ENCODE measurements at places on chromosomes 11 and 22.

DNA sequence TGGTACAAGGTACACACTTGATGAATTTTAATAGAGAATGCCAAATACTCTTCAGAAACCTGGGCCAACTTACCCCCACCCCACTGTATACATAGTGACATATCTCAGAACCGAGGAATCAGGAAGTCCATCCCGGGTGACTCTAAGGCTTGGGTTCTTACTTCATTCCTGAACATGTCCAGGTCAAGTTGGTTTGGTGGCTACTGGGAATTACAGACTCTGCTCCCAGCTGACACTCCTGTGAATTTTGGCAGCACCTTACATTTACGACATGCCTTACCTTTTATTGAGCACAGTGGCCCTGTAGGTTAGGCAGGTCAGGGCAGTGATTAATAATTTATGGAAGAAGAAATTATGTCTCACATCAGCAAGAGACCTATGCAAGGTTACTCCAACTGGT lies 70.1 kb upstream of the LDLRAD3 start:
- no peak for DNase-seq

GRCh38 chr11:69825037-69825834 lies 6.0 kb upstream of the FGF3 start:
- DNase-seq, result no peak

DNA sequence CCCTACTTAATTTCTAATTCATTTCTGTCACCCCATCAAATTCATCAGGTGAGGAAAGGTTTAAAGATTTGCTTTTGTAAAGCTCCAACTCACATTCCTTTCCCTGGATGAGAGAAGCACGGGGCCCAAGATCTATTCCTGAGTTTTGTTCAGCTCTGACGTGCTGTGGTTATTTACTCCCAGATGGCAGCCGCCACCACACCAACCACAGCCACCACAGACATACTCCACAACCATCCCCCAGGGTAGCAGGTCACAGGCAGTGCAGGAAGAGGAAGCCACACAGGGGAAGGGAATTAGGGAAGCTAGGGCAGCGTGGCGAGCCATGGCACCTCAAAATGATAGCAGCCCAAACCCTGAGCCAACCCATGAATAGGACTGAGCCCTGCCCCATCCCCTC lies 63.5 kb upstream of the CSNK2A3 start:
- DNase-seq, result no peak

DNA sequence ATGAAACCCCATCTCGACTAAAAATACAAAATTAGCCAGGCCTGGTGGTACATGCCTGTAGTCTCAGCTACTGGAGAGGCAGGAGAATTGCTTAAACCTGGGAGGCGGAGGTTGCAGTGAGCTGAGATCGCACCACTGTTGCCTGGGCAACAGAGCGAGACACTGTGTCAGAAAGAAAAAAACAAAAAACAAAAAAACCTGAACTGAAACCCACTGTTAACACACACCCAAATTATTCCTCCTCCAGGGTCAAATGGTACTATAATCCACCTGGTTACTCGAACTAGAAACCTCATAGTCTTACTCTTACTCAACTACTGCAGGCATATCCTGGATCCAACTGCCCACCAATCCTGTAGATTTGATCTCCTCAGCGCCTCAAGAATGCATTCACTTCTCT lies 35.5 kb downstream of the USP28 start:
- no peak for DNase-seq

- DNase-seq, result no peak
Measured at GRCh38 chr11:64713016-64713707, 9.8 kb downstream of the NRXN2 start.

GRCh38 chr11:65292890-65293289 lies 21.8 kb upstream of the CDC42EP2 start:
- no peak for DNase-seq

- DNase-seq, result no peak
Measured at GRCh38 chr11:94583213-94583865, 16.2 kb downstream of the PIWIL4 start.

- peak; percentile 1 for DNase-seq
Measured at GRCh38 chr11:3109921-3110706, 52.9 kb upstream of the CARS1 start.

GRCh38 chr11:8242499-8243280 lies 21.0 kb downstream of the LMO1 start:
- DNase-seq, result no peak

GRCh38 chr11:67422891-67423290 lies 5.4 kb upstream of the RPS6KB2 start:
- DNase-seq, result no peak

DNA sequence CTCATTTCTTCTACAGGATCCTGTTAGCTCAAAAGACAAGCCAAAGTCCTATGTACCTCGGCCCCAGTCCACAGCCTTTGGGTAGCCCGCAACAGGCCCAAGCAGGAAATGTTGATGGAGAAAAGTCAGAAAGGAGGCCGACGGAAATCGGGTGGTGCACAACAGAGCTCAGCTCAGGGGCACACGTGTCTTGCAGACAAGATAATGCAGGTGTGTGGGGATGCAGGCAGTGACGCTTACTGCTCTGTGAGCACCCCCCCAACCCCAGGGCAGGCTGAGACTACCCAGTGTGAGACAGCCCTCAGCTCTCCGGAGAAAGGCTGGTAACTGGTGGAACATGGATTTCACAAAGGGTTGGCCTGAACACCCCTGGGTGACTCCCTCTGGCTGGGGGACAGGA lies 4.3 kb upstream of the PDE2A start:
- no peak for DNase-seq

- no peak for DNase-seq
Measured at GRCh38 chr11:46003572-46003971, 81.1 kb downstream of the LARGE2 start.

DNA sequence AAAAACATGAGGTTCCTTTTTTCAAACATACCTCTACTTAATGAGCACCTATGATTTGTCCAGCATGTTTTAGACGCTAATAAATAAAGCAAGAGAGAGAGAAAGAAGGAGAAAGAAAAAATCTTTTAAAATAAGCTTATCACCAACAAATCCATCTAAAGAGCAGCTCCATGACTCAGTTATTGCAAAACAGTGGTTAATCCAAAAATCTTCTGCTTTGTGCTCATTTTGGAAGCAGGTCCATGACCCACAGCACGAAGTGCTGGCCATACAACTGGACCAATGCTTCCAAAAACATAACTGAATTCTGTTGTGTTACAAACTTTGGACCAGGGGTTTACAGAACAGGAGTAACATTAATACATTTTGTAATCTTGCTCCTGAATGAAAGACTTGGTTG lies 696.6 kb downstream of the KCNA4 start:
- no peak for DNase-seq

GRCh38 chr22:50704510-50705218 lies 32.0 kb downstream of the SHANK3 start:
- no peak for DNase-seq

DNA sequence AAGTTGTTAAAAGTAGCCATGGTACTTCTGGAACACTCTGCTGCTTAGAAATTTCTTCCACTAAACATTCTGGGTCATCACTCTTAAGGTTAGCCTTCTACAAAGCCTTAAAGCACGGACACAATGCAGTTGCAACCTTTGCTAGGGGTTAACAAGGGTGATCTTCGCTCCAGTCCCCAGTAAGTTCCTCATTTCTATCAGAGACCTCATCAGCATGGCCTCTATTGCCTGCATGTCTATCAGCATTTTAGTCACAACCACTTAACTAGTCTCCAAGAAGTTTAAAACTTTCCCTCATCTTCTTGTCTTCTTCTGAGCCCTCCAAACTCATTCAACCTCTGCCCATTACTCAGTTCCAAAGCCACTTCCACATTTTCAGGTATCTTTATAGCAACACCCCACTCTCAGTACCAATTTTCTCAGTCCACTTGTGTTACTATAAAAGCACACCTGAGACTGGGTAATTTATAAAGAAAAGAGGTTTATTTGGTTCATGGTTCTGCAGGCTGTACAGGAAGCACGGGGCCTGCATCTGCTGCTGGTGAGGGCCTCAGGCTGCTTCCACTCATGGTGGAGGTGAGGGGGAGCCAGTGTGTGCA lies 48.7 kb upstream of the TH start:
- no peak for DNase-seq

DNA sequence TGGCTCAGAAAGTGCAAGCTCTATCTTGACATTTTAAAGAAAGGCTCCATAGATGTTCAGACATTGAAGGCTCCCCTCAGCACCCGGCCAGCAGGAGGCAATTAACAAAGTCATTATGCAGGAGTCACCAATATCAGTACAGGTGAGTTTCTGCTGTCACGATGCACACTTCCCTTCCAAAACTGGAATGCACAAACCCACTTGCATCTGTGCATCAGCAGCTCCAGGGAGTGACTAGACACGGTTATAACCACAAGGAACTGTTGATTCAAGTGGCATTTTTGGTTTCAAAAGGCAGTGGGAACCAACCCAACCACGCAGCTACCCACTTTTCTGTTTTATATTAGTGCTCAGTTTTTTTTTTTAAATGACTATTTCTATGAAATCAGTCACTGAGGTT lies 293.9 kb upstream of the NARS2 start:
- DNase-seq, result no peak

DNA sequence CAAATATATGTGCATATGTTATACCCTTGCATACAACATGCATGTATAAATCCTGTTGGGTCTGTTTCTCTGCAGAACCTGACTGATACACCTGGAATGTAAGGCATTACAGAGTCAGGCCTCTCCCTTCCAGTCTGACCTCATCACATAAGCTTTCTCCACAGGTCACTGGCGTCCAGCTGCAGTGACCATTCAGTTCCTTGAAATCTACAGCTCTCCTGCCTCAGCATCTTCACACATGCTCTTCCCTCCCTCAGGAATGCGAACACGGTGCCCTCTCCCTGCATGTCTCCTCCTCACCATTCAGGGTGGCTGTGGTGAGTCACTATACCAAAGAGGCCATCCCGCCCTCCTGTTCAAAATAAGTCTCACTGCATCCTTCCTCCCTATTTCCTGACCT lies 657.8 kb upstream of the B3GAT1 start:
- no peak for DNase-seq

- no peak for DNase-seq
Measured at GRCh38 chr11:16777613-16777975, 39.1 kb downstream of the C11orf58 start.

DNA sequence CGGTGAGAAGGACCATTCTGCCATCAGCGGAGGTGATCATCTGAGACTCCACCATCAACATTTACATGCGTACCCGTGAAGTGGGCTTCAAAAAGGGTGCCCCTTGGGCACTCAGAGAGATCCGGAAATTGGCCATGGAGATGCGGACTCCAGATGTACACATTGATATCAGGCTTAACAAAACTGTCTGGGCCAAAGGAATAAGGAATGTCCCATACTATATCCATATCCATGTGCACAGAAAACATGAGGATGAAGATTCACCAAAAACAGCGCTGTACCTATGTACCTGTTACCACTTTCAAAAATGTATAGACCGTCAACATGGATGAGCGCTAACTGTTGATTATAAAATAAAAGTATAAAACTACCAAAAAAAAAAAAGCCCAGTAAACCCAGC lies 10.8 kb downstream of the HSPA8 start:
- no peak for DNase-seq

DNA sequence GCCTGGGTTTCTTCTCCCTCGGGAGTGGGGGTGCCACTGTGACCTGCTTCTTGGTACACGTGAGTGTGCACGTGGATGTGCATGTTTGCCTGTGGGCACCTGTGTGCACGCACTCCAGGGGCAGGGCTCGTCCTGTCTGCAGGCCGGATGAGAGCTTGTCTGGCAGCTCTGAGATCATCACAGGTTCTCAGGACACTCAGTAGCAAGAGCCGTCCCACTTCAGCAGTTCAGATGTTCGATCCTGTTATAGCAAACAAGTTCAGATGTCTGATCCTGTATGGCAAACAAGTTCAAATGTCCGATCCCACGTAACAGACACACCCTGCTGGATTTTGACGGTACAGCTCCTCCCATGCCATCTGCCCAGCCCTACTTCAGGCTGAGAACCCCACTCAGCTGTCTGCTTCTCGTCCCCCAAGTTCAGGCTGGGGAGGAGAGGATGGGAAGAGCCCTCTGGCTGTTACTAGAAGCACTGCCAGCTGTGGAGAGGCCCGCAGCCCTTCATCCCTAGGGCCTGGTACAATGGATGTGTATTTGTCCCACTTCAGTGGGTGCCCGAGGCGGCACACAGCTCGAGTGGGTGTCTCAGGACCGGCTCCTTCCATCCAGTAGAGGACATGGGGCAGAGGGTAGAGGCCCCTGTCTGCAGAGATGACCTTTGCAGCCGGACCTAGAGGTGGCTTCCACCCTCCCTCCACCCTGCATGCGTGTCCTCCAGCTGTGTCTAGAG lies 1126.9 kb downstream of the BRD1 start:
- no peak for DNase-seq

DNA sequence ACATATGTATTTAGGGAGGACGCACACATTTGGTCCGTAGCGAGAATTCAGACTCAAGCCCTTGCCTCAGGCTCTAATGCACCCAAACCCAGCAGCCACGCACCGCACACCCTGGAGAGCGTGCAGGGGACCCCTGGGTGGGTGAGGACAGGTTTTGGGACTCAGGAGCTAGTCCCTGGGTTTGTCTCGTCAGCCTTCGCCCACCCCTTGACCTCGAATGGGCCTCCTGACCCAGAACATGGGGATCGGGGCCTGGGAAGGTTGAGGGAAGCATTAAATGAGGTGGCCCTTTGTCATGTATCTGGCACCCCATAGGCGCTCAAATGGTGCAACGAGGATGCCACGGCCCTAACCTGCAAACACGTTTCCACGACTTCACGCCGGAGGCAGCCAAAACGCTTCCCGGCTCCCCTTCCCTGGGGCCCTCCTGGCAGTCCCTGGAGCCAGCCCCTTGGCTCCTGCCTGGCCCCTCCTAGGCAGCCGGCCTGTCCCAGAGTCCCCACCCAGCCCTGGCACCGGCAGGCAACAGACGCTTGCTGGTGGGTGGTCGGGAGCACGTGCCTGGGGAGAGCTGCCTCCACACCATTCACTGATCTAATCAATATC lies 5.5 kb upstream of the LINC01488 start:
- no peak for DNase-seq

DNA sequence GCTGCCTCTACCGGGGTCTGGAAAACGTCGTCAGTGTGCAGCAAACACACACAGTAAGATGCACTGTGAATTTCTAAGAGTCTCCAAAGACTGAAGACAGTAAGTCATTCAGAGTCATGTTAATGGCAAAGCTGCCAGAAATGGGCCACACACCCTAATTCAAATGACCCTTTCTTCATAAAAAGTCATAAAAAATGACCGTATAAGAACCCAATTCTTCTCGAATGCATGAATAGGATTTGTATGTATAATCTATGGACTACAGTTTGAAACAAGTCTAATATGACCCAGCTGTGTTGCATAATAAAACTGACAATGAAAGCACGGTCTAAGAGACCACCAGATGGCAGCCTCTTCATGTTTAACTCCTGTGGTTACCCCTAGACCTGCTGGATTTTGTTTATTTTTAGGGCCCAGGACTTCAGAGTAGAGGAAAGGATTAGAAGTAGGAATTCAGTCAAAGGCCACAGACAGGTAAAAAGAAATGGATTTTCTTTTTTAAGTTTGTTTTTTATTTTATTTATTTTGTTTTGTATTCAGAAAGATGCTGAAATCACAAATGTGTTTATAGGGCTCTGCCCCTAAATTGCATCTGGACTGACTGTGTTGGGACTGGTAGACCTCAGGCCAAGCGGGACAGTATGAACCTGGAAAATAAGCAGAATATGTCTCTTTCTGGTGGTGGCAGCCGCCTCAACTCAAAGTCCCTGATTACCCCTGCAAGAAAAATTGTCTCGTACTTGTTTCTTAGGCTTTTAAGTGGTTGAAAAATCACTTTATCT lies 32.1 kb upstream of the SLC5A12 start:
- DNase-seq, result peak; percentile 7

Data from thoracic aorta (tissue), 2 donors.